Nephron progenitor cell (in vitro differentiated cells): ENCODE measurements at places on chromosomes 5 and 9.

GRCh38 chr9:126127591-126127990 lies 199.0 kb upstream of the MVB12B start:
- no peak for DNase-seq

GRCh38 chr5:114727358-114727757 lies 365.5 kb downstream of the KCNN2 start:
- peak; percentile 4 for DNase-seq

- DNase-seq: no peak
These were observed 88.3 kb downstream of the PIK3R1 start for GRCh38 chr5:68303754-68304420.

- no peak for DNase-seq
These were observed 30.3 kb upstream of the PUM3 start for GRCh38 chr9:2874001-2874750.

DNA sequence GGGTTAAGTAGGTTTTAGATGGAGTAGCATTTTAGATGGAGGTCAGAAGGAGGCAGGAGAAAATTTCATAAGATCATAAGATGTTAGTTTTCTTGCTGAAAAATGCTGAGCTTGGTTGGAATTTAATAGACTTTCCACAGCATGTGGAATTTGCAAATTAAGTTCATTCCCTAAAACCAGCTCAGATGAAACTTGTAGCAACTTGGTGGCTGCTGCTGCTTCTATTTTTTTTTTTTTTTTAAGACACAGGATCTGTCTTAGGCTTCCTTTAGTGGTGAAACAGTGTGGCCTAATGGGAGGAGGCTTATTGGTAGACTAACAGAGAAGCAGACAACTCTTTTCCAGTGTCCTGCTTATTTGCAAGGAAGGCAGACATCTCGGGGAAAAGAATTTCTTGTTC lies 154.5 kb downstream of the AOPEP start:
- no peak for DNase-seq

DNA sequence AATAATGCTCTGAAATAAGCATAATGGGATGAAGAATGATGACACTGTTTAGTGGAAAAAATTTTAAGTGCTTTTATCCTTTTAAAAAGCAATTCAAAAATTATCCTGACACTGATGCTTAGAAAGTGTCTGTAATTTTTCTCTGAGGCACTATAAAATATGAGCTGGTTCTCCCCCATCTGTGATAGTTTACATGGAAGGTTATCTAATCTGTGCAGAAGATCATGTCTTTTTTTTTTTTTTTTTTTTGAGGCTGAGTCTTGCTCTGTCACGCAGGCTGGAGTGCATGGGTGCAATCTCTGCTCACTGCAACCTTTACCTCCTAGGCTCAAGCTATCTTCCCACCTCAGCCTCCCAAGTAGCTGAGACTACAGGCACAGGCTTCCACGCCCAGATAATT lies 15.2 kb upstream of the TAF11L2 start:
- DNase-seq: no peak

- no peak for DNase-seq
These were observed 381.6 kb downstream of the TMEM38B start for GRCh38 chr9:106075960-106076327.

DNA sequence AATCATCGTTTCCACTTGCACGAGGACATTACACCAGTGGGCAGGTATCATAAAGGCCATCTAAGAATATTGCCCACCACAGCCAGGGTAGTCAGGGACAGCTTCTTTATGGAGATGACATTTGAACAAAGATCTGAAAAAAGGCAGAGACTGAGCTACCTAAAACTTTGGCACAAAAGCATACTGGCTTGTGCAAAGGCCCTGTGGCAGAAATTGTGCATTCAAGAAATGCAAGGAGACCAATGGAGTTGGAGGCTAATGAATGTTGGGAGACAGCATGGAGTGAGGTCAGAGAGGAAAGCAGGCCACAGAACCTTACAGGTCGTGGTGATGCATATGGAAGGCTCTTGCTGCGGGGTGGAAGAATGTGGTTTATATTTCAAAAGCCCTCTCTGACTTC lies 578.5 kb downstream of the BNC2 start:
- no peak for DNase-seq

- DNase-seq: no peak
These were observed 1210.8 kb downstream of the CDH12 start for GRCh38 chr5:21642312-21642711.

DNA sequence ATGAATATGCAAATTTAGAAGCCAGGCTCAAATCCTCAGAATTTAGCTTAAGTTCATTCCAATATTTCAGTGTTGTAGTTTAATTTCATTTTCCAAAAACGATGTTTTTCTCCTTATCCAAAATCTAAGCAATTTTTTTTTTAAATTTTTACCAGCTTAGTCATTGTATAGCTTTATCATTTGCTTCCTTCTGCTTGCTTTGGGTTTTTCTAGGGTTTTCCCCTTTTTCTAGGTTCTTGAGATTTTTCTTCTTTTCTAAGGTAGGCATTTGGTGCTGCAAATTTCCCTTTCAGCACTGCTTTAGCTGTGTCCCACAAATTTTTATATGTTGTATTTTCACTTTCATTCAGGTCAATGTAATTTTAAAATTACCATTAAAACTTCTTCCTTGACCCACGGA lies 34.4 kb upstream of the CCDC112 start:
- no peak for DNase-seq

DNA sequence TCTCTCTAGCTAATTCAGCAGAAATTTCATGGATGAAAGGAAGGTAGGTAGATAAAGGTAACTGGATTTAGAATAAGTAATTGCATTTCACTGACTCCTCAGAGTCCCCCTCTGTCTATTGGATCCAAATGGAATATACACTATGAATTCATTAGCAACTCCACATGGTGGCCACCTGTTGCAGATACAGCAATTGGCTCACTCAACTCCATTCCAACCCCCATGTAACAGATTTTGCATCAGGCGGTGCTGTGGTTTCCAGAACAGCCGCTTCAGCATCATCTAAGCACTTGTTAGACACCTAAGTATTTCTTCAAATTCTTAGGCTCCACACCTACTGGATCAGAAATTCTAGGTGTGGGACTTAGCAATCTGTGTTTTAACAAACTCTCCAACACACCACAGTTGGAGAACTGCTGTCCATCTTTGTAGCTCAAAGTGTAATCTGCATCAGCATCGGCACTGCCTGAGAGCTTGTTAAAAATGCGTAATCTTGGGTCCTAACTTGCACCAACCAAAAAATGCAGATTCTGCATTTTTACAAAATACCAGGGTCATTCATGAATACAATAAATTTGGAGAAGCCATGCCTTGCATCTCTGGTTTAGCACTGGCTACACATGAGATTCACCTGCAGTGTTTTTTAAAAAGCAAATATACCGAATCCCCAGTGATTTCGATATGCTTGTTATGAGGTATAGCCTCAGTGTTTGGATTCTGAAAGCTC lies 413.8 kb upstream of the CD180 start:
- no peak for DNase-seq

DNA sequence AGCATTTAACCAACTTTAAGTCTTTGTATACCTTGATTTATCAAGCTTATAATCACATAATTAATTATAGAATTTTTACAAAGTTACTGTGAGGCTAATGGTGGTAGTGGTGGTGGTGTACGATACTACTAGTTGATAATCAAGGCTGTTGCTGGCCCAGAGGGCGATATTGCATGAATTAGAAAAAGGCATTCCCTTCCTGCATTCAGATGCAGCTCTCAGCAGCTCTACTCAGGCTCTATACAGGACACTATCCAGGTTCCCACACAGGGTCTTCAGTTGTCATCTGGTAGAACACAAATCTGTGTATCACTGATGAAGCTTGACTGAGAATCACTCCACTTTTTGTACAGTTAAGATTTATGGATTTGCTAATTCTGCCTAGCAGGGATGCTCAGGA lies 562.8 kb upstream of the C9orf72 start:
- DNase-seq: no peak

DNA sequence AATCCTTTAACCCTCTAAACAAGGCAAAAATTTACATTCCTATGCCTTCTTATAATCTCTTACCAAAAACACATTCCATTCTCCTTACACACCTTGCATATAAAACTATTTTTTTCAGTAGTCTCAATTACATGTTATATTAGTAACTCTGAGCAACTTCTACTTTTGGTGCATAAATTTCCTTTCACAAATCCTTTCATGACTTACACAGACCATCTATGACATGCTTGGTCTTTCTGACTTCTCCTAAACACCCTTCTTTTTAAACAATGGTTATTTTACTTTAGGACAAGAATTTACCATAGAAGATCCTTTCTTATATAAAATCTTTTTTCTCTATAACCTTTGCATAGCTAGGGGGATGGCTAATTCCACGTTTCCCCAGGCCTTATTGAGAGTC lies 208.0 kb upstream of the ARRDC3 start:
- DNase-seq: no peak

DNA sequence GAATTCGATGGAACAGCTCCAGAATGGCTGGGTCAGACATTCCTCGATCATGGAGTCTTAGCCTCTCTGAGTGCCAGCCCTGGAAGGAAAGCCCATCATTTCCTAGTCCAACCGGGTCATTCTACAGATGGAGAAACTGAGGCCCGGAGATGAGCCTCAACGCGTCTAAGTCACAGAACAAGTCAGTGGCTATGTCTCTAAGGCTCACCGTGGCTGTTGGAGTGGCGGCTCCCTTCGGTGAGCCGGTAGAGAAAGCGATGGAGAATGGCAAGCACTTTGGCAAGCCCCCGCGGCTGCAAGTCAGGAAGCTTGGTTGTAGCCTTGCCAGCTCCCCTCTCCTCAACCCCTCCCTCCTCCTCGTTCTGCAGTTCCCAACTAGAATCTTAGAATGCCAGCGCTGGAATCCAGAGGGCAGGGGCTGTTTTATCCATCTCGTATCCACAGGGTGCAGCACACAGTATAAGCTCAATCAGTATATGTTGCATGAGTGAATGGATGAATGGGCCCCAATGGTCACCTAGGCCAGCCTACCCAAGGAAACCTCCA lies 438 bp upstream of the ARSI start:
- no peak for DNase-seq

- DNase-seq: no peak
These were observed 52.1 kb upstream of the ERBIN start for GRCh38 chr5:65874241-65874640.

- DNase-seq: no peak
These were observed 197.4 kb upstream of the ELL2 start for GRCh38 chr5:96159043-96159442.
